ENCODE measurements at places on chromosomes 16 and 17.

GRCh38 chr16:78972006-78972405, 628.5 kb downstream of the MAF start:
- no peak for DNase-seq

DNA sequence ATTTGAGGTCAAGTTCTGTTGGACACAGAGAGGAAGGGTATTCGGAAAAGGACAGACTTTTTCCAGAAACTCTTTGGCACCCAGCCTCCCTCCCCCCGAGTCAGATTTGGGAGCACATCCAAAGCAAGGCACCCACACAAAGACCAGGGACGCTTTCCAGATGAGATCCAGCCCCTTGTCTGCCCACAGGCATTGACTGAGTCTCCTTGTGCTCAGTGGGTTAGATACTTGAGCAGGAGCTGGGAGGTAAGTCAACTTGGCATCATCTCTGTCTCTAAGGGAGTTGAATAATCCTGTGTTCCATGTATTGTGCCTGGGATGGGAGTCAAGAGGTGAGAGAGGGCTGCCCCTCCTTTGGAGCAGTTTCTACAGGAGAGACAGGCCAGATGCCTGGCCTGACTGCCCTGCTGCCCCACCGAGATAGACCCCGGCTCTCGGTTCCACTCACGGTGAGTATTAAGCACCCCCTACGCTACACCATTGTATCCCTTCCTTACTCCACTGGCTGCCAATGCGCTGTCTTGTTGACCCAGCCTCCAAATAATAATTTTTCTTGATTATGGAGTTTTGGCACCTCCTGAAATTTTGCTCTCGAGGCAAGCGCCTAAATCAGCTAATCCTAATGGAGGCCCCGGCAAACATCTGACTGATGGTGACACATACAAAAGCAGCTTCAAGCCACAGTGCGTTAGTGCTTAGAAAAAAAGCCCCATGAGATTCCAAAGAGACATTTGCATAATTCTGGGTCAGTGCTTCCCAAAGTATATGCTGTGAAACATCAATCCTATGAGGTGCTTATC, 29.6 kb upstream of the MAP3K14 start:
- DNase-seq: no peak

DNA sequence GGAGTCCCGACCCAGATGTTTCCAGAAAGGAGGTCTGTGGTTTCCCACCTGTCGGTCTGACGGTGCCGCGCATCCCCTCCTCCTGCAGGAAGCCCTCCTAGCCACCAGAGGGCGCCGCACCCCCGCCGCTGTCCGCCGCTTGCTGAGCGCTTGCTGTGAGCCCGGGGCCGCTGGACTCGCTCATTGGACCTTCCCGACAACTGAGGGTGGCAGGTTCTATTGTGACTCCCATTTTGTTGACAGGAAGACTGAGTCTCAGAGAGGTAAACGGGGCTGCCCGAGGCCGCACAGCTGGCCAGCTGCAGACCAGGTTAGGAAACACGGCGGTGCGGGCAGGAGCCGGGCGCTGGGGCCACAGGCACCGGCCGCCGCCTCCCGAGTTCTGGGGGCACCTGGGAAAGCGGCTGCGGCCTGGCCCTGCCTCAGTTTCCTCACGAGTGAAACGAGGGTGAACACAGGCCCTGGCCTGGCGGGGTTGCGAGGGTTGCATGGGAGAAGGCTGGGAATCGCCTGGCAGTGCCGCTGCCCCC, 191.1 kb upstream of the CIBAR2 start:
- DNase-seq: peak; percentile 69

DNA sequence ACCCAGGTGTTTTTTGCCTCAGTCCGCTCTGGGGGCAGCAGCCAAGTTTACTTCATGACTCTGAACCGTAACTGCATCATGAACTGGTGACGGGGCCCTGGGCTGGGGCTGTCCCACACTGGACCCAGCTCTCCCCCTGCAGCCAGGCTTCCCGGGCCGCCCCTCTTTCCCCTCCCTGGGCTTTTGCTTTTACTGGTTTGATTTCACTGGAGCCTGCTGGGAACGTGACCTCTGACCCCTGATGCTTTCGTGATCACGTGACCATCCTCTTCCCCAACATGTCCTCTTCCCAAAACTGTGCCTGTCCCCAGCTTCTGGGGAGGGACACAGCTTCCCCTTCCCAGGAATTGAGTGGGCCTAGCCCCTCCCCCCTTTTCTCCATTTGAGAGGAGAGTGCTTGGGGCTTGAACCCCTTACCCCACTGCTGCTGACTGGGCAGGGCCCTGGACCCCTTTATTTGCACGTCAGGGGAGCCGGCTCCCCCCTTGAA, 2.1 kb upstream of the C17orf107 start:
- DNase-seq: no peak

DNA sequence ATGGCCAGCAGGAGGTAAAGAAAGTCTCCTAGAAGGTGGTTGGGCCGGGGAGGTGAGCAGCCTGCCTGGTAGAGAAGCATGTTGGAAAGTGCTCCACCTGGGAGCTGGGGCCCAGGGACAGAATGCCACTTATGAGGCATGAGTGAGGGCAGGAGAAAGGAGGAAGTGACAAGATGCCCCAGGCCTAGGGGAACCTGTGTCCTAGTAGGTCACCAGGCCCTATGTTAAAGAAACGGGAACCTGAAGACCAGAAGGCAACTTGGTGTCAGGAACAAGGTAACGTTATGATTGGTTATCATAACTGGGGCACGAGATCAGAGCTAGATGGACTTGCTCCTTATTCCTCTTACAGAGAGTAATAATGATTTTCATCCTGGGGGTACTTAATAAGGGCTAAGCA, 34.3 kb downstream of the PITPNC1 start:
- no peak for DNase-seq

DNA sequence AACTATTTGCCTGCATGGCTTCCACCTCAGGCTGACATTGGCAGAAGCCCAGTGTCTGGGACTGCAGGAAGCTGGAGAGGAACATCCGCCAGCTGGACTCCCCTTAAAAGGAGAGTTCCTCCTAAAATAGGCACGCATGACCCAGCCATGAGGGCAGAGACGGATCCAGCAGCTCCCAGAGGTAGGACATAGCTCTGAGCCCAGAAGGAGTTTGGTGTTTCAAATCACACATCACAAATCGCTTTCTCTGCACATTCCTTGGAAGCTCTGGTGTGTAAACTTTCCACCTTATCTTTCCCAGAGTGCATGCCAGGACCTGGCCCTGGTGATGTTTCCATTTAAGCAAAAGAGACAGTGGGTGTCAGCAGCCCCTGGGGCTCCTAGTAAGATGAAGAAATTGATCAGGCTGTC, 231.1 kb upstream of the CDH5 start:
- DNase-seq: no peak

DNA sequence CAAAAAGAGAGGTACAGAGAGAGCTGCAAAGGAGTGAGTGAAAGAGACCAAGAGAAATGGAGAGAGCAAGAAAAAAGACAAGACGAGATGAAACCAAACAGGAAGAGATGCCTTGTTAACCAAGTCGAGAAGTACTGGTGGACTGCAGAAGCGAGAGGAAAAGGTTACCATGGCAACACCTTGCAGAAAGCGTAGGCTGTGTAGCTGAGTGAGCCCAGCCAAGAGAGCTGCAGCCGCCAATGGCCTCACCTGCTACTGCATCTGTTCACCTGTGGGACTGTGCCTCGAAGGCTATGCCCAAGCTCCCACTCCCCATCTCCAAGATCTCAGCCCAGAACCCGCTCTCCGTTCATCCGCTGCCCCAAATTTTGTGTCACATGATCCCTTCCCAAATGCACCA, 161.3 kb downstream of the SLC39A11 start:
- peak; percentile 35 for DNase-seq

DNA sequence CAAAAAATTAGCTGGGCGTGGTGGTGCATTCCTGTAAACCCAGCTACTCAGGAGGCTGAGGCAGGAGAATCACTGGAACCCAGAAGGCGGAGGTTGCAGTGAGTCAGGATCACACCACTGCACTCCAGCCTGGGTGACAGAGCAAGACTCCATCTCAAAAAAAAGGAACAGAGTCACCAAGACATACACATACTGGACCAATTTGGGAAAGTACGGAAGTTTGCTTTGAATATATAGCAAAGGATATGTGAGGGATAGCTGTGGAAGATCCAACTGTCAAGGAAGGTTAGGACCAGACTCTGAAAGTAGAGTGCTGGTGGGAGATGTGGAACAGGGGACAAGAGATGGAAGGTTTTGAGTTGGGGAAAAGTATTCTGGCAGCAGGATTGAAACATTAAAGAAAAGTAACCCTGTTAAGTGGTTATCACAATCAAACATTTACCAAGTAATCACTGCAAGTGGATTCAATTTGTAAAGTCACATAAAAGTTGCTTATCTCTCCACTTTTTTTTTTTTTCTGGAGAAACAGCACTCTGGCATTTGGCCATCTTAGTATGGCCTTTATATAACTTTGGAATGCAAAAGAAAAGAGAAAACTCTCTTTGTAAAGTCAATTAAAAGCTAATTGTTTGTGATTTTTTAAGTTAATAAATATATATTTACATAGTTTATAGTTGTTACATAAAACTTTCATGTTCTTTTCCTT, 259.4 kb upstream of the TBX2 start:
- DNase-seq: no peak

- peak; percentile 82 for DNase-seq
Measured at GRCh38 chr17:78934681-78935418, 9.7 kb upstream of the TIMP2 start.

DNA sequence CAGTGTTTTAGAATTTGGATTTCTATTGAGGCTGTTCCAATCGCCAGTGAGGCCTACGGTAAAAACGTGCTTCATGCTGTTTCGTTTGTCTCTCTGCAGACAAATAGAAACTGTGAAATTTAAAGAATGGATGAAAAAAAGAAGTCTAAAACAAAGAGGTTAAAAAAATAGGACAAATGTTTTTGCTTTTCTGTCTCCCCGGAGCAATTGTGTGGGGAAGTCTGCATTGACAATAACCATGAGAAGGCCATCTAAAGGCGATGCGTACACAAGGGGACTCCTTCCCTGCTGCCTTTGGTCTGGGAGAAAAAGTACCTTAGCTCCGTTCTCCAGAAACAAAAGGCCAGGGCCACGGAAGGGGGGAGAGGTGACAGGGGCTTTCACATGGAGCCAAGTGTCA, 4.6 kb upstream of the ZFHX3 start:
- no peak for DNase-seq

DNA sequence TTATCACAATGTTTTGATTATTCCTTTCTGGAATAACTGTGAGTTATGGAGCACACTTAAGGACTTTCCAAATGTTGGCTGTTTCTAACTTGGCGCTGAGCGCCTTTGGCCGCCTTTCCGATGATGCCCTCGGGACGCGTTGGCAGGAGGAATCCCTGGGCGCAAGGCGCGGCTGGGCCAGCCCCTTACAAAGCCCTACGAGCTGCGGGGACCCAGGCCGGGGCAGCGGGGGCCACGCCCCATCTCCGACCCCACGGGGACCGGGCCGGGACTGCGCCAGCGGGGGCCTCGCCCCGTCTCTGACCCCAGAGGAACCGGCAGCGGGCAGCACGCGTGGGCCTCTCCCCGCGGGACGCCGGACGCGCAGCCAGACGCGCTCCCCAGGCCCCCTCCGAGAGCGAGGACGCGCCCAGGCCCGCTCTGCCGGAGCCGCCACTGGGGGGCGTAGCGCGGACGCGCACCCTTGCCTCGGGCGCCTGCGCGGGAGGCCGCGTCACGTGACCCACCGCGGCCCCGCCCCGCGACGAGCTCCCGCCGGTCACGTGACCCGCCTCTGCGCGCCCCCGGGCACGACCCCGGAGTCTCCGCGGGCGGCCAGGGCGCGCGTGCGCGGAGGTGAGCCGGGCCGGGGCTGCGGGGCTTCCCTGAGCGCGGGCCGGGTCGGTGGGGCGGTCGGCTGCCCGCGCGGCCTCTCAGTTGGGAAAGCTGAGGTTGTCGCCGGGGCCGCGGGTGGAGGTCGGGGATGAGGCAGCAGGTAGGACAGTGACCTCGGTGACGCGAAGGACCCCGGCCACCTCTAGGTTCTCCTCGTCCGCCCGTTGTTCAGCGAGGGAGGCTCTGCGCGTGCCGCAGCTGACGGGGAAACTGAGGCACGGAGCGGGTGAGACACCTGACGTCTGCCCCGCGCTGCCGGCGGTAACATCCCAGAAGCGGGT, at the start of gene GAA:
Gene GAA (plus strand): TSS at position 571 of the 935 bp plus-strand sequence. CDS start 3,006 bp downstream, outside the sequence.
- DNase-seq: peak; percentile 86

GRCh38 chr16:12061336-12062055, 85.0 kb downstream of the SNX29 start:
- peak; percentile 91 for DNase-seq

DNA sequence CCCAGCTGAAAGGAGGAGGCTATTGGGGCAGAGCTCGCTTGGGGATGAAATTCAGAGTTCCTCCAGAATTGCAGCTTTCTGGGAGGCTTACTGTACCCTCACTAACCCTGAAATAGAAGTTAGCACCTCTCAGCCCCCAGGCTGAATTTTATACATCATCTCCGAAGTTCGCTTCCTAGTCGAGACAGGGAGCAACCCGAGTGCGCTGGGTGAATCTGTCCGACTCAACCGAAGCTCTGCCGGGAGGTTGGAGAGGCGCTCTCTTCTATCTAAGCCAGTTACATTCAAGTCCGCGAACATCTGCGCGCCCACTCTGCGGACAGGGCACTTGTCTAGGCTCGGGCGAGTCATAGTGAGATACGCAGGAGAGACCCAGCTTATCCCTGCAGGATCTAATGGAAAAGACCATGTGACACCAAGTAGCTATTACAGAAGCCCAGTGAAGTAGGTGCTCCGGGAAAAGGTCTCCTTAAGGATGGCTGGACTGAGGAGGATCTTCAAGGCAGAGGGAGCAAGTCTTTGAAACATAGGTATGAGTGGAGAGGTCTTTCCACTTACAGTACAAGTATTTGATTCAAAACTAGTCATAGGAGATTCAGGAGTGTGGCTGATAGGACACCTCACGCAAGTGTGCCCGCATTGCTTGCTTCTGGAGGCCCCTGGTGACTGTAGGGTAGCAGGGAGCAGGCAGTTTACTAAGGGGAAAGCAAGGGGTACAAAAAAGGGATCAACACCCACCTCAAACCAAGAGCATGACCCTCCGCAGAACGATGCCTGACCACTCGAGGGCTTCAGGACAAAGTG, 646 bp upstream of the HES7 start:
- DNase-seq: peak; percentile 17

- no peak for DNase-seq
Measured at GRCh38 chr17:192666-193425, 11.4 kb upstream of the DOC2B start.

GRCh38 chr17:81514739-81515529, 2.3 kb upstream of the ACTG1 start:
- DNase-seq: peak; percentile 91

- peak; percentile 17 for DNase-seq
Measured at GRCh38 chr17:14297161-14297851, 3.6 kb upstream of the HS3ST3B1 start.

GRCh38 chr16:78437352-78437968, 338.0 kb downstream of the WWOX start:
- DNase-seq: peak; percentile 28

GRCh38 chr17:38320482-38320881, 23.3 kb downstream of the GPR179 start:
- peak; percentile 21 for DNase-seq

GRCh38 chr17:29219378-29220047, 27.1 kb upstream of the CRYBA1 start:
- peak; percentile 72 for DNase-seq

- no peak for DNase-seq
Measured at GRCh38 chr16:73864868-73865267, 431.7 kb upstream of the PSMD7 start.

GRCh38 chr17:68656666-68657065, 55.5 kb upstream of the FAM20A start:
- no peak for DNase-seq

Measured in kidney tubule cell (primary cell).